Eye (tissue), 1 donor: ENCODE measurements at places on chromosomes 16 and 17.

GRCh38 chr17:11608396-11608795, 10.1 kb downstream of the DNAH9 start:
- peak; percentile 37 for DNase-seq

DNA sequence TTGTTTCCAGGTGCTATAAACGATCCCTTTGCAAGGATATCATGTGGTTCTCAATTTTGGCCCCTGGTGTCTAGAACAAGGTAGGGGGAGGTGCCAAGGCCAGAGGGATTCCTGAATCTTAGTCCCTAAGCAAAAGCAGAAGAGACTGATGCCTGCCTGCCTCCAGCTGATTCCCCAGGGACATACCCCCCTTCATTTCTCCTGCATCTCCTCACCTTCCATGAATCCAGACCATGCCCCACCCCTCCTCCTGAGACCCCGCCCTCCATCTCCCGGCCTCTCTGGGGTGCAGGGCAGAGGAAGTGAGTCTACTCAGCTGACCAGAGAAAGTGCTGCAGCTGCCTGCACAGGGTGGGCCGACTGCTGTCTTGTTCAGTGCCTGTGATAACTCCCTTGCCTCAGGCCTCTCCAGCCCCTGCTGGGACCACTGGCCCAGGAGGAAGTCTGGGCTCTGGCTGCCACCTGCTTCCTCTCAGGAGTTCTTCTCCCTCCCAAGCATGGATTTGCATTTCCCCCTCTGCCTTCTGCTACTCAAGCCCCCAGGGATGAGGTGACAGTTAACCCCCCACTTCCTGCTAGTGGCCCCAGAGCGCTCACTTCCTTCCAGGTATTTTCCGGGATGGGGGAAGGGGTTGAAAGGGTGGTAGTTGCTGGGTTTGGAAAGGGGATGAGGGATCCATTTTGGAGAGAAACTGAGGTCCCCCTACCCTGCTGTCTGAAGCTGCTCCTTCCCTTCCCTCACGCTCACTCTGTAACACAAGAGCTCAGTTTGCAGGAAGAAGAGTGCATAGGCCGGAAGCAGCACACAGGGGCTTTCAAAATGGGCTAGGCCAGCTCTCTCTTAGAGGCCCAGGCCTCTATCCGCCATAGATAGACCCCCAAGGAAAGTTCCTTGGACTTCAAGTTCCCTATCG, 10.5 kb upstream of the TSPOAP1 start:
- DNase-seq, result peak; percentile 65

DNA sequence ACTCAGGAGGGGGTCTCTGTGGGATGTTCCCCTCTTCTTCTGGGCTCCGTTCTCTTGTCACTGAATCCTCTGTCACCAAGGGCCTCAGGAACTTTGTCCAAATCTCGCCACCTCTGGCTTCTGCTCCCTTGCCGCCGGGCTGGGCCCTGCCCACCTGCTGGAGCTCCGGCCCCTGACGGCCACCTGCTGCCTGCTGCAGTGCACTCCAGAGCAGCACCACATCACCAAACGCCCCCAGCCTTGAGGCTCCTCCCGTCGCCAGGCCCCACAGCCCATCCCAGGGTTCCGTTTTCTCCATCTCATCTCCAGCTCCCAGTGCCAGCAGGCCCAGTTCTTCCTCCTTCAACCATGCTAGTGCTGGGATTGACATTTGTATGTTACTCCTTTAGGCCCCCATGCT, 43.6 kb downstream of the FOXL1 start:
- no peak for DNase-seq

DNA sequence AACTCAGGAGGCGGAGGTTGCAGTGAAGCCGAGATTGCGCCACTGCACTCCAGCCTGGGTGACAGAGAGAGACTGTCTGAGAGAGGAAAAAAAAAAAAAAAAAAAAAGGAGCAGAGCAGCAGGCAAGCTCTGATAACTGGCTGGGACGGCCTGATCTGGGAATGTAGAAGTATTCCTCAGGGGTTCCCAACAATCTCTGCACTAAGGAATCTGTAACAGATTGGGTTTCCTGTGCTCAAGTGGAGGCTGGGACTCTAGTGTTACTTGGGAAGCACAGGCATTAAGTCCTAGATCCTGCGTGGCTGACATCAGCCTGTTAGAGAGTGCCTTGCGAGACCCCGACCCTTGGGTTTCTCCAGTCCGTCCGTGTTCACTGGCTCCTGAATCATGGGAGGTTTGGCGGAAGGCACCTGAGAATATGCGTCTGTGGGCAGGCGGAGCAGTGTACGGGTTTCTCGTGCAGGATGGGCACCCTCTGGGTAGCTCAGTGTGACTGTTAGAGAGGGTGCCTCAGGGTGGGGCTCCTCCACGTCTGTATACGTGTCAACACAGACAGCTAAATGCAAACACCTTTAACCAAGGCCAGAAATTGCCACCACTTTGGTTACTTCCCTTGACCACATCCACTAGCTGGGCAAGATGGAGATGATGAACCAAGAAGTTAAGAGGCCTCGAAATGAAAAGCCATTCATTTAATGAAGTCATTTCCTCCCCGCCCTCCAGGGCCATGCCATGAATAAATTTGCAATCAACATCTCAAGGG, 174.9 kb upstream of the RPL38 start:
- DNase-seq, result no peak

DNA sequence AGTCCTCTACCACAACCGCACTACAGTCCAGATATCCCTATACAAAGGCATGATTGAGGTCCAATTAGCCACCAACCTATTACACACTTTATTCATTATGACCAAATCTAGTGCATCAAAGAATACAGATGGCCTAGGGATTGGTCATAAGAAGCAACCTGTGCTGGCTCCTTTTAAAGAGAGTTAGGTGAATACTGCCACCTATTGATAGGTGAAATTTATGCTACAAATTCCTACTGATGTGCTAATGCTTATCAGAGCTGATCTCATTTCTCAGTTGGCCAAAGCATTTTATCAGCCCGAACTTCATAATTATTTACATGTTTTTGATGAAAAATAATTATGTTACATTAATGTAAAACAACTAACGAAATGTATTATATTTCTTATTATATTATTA, 166.3 kb downstream of the ANKFN1 start:
- DNase-seq, result peak; percentile 78
